ENCODE measurements at places on chromosomes 3 and 15. TPM values are rescaled to one million over a fixed set of nuclear protein-coding genes. Genes with fewer than 3 reads are reported as not detected.
A peak's percentile ranks its signal among the peaks of the same experiment; 100 is the strongest.

Gene UBA7
- 3.4 TPM for total RNA-seq

Gene TMIE
- 1.0 TPM for total RNA-seq

- H3K36me3 ChIP-seq, result no peaks in the 10 kb centered on the region
- no peaks in the 10 kb centered on the region for H3K4me1 ChIP-seq
- DNase-seq, result no peak
- H3K4me3 ChIP-seq, result peak overlapping the region; percentile 86
These were observed 1.1 kb downstream of the CMTM8 start for GRCh38 chr3:32239307-32240158.

Gene OXTR
- 11.8 TPM for total RNA-seq

Gene NAALADL2
- 2.3 TPM for total RNA-seq

DNA sequence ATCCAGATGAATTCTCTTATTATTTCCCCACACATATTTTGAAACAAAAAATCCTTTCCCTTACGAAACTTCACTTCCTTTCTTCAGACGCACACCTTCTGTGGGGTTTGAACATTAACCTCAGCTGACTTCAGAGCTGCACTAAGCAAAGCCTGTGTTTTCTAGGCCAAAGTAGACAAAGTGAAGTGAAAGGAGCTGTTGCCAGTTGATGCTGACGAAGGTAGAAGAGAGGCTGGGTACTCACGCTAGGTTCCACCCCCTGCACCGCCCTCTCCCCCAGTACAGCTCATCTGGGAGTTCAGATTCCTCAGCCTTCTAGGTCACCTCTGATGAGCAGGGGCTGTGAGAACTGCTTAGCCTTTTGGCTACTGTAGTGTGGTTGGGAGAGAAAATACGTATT is 24.1 kb downstream of the DUT start:
- H3K4me1 ChIP-seq, result no peaks in the 10 kb centered on the region
- no peak for DNase-seq
- no peak overlapping the region for H3K27ac ChIP-seq
- no peaks in the 10 kb centered on the region for H3K27me3 ChIP-seq

Gene MINDY4B
- total RNA-seq, result not detected

Gene NR1I2
- total RNA-seq, result 0.12 TPM

DNA sequence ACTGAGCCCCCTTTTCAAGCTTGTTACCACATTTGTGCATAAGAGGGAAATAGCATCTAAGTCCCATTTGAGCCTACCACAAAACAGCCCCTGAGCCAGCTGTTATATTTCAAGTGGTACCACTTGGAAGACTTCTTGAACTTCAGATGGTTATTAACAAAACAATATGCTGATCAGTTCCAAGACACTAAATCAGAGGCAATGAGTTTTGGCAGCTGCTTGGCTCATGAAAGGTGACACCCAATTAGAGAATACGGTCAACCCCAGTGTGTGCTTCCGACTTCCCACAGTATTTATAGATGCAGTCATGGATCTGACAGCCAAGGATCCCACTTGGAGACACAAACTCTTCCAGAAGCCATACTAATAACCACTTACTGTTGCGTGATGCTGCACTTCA is 469.6 kb upstream of the PPP2R3A start:
- H3K27ac ChIP-seq, result no peak overlapping the region
- H3K4me3 ChIP-seq, result no peak overlapping the region
- peaks cover 17% of the 10 kb centered on the region for H3K27me3 ChIP-seq

- H3K36me3 ChIP-seq, result peaks cover 28% of the 10 kb centered on the region
- no peak for DNase-seq
- no peaks in the 10 kb centered on the region for H3K4me1 ChIP-seq
- H3K27me3 ChIP-seq, result no peaks in the 10 kb centered on the region
- no peak overlapping the region for H3K27ac ChIP-seq
These were observed 25.9 kb downstream of the RNF111 start for GRCh38 chr15:59013246-59013873.

Gene ITIH1
- total RNA-seq, result not detected

- H3K4me1 ChIP-seq, result no peaks in the 10 kb centered on the region
- no peaks in the 10 kb centered on the region for H3K27me3 ChIP-seq
- no peak overlapping the region for H3K27ac ChIP-seq
- H3K36me3 ChIP-seq, result no peaks in the 10 kb centered on the region
- H3K4me3 ChIP-seq, result no peak overlapping the region
These were observed 124.3 kb upstream of the EIF1B start for GRCh38 chr3:40185029-40185695.

Gene ZNF620
- 5.8 TPM for total RNA-seq

DNA sequence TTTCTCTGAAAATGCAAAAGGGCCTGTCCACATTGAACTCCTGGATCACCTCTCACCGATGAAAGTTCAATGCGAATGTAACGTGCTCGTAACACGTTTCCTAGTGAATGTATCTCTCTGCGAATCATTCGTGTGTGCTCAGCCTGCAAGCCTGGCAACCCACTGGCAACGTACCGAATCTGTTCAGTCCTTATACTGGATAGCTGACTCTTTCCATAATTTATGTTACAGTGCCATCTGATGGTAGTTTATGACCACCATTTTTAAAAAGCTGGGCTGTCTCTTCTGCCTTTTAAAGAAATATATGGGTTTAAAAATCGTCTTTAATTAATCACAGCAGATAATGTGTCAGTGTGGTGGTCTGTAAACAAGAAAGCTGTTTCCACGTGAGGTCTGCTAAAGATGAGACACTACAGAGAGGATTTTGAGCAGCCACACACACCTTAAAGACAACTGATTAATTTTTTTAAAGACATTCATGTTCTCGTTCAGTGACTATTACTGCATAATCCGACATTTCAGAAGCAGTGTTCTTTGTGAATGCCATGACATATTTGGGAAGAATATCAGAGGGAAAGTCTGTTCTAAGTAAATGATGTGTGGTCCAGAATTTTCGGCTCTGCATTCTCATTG is 69.4 kb upstream of the FOXP1 start:
- H3K4me3 ChIP-seq, result no peak overlapping the region
- no peaks in the 10 kb centered on the region for H3K4me1 ChIP-seq
- H3K27ac ChIP-seq, result no peak overlapping the region
- no peaks in the 10 kb centered on the region for H3K27me3 ChIP-seq
- DNase-seq, result peak; percentile 65

DNA sequence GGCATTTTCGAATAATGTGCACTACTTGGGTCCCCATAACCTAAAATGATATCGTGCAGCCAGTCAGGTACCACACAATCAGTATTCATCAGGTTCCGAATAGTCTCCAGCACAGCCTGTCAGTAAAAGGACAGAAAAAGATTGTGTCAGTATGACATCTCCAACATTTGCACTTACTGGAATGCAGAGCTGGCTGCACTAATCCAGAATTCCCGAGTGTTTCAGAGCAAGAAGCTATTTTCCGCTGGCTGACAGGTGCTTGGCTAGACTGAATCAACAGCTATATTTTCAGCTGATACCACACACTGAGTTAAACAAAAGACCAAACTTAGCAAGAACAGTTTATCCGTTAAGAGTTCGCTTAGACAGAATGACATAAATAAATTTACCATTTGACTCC is 68.8 kb downstream of the AQR start:
- peaks cover 57% of the 10 kb centered on the region for H3K36me3 ChIP-seq
- H3K4me3 ChIP-seq, result no peak overlapping the region
- no peaks in the 10 kb centered on the region for H3K27me3 ChIP-seq
- no peaks in the 10 kb centered on the region for H3K4me1 ChIP-seq
- no peak overlapping the region for H3K27ac ChIP-seq

- H3K4me3 ChIP-seq, result no peak overlapping the region
- no peaks in the 10 kb centered on the region for H3K27me3 ChIP-seq
- no peaks in the 10 kb centered on the region for H3K4me1 ChIP-seq
- no peak overlapping the region for H3K27ac ChIP-seq
- H3K36me3 ChIP-seq, result no peaks in the 10 kb centered on the region
- DNase-seq, result no peak
These were observed 189.0 kb upstream of the TMC3 start for GRCh38 chr15:81562986-81563385.

Gene GMPPB
- 38.2 TPM for total RNA-seq

- peak overlapping the region; percentile 34 for H3K27ac ChIP-seq
- no peak for DNase-seq
- no peaks in the 10 kb centered on the region for H3K27me3 ChIP-seq
- H3K4me3 ChIP-seq, result no peak overlapping the region
- H3K4me1 ChIP-seq, result no peaks in the 10 kb centered on the region
These were observed 578.3 kb upstream of the ADAMTS9 start for GRCh38 chr3:65265942-65266590.

DNA sequence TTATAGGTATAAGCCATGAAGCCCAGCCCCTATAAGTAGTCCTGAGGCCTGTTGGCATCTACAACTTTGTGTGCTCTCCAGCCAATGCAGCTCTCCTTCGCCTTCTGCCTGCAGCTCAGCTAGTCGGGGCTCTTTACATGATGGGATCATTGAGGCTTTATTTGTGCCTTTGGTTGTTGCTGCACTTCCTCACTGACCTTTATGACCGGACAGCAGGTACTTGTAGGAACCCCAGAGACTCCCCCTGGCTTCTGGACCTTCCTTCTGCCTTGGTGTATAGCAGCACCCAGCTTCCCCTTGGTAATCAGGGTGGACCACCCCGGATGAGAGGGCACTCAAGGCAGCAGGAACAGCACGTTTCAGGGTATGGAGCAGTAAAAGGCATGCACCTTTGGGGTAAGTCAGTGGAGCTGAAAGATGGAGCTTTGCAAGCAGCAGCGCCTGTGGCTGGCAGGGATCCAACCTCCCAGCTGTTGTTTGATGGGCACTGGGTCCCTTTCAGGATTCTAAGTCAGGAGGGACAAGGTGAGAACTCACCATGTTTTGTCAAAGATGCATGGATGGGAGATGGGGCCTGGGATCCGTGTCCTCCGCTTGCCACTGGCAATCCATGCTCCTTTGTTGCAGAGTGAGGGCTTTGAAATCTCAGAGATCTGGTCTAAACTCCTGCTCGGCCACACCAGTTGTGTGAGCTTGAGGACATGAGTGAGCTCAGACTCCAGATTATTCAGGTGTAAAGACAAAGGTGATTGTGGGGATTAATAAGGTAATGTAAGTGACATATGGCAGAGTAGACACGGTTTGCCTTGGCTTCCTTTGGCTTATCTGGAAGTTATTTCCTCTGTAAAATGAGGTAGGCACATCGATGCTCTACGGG is 65.1 kb upstream of the KLF13 start:
- peaks cover 3% of the 10 kb centered on the region for H3K4me1 ChIP-seq
- H3K36me3 ChIP-seq, result no peaks in the 10 kb centered on the region
- H3K27me3 ChIP-seq, result no peaks in the 10 kb centered on the region
- no peak overlapping the region for H3K27ac ChIP-seq

DNA sequence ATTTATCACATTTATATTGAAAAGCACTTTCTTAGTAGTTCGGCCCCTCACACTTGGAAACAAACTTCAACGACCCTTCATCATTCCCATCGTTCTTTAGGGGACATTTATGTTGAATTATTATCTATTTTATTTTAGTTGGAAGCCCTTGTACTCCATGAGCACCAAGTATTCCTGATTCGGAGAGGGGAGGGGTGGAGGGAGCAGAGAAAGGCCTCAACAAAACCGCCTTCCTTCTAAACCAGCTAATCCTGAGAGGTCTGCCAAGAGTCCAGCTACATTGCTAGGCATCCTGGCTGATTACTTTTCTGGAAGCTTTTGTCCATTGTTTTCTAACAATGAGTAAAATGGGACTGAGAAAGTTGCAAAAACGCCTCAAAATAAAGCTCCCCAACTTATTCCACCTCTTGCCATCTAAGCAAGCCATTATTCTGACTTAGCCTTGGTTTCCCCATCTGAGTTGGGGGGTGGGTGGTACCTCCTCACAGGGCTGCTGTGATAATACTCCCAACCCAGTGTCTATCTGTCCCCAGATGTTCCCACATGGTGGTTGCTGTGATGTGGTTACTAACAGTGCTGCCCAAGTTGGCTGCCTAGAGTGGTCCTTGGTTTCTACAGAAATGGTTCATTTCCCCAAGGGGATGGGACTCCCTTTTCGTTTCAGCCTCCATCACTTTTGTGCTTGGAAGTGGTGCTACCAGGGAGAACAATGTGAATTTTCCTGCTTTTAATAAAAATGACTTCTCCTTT is 1.2 kb upstream of the TMEM158 start:
- no peaks in the 10 kb centered on the region for H3K4me1 ChIP-seq
- peaks cover 87% of the 10 kb centered on the region for H3K27me3 ChIP-seq
- no peak for DNase-seq
- no peak overlapping the region for H3K4me3 ChIP-seq
- no peak overlapping the region for H3K27ac ChIP-seq
- no peaks in the 10 kb centered on the region for H3K36me3 ChIP-seq

- no peak overlapping the region for H3K4me3 ChIP-seq
- no peaks in the 10 kb centered on the region for H3K27me3 ChIP-seq
- no peak overlapping the region for H3K27ac ChIP-seq
- peaks cover 21% of the 10 kb centered on the region for H3K36me3 ChIP-seq
These were observed 18.5 kb downstream of the CNOT10 start for GRCh38 chr3:32703491-32703972.

GRCh38 chr3:125594581-125595011 is 701 bp downstream of the OSBPL11 start:
- no peaks in the 10 kb centered on the region for H3K27me3 ChIP-seq
- peak; percentile 60 for DNase-seq
- peak overlapping the region; percentile 98 for H3K27ac ChIP-seq
- no peaks in the 10 kb centered on the region for H3K36me3 ChIP-seq

DNA sequence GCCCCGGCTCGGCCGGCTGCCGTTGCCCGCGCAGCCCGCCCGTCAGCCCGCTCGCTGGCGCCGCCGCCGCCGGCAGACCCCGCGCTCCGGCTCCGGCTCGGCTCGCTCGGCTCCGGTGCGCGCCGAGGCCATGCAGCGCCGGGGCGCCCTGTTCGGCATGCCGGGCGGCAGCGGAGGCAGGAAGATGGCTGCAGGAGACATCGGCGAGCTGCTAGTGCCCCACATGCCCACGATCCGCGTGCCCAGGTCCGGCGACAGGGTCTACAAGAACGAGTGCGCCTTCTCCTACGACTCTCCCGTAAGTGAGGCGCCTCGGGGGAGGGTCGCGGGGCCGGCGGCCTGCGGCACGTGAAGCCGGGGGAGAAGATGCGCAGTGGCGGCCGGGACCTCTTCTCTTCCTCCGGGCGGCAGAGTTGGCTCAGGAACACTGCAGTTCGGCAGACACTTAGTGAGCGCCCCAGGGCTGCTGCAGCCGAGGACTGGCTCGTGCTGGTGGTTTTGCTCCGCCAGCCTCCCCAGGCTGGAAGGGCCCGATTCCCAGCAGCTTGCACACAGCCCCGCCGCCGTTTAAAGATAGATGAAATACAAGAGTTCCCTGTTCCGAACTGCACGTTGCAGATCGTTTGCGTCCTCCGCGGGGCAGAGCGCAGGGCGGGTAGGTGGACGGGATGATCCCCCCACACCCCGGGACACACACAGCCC is 407 bp downstream of the USP13 start:
- peak overlapping the region; percentile 84 for H3K27ac ChIP-seq
- peak; percentile 89 for DNase-seq
- H3K36me3 ChIP-seq, result peaks cover 14% of the 10 kb centered on the region
- peak overlapping the region; percentile 94 for H3K4me3 ChIP-seq
- H3K27me3 ChIP-seq, result no peaks in the 10 kb centered on the region

DNA sequence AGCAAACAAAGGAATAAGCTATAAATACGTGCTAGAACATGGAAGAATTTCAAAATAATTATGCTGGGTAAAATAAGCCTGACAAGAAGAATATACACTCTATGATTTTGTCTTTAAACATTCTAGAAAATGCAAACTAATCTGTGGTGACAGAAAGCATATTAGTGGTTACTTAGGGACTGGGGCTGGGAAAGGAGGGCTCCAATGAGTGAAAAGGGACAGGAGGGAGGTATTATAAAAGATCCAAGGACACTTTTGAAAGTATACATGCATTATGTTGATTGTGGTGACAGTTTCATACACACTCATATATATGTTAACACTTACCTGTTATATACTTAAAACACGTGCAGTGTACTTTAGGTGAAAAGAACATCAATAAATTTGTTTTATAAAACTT is 23.0 kb downstream of the MYH15 start:
- no peak overlapping the region for H3K4me3 ChIP-seq
- no peaks in the 10 kb centered on the region for H3K4me1 ChIP-seq
- no peaks in the 10 kb centered on the region for H3K27me3 ChIP-seq
- no peak overlapping the region for H3K27ac ChIP-seq
- H3K36me3 ChIP-seq, result no peaks in the 10 kb centered on the region

Gene GNAT1
- total RNA-seq, result not detected

Data from endodermal cell (in vitro differentiated cells).